ENCODE measurements at places on chromosomes 3 and 15.

- DNase-seq = no peak
These were observed 18.8 kb downstream of the TIMMDC1 start for GRCh38 chr3:119517112-119517511.

DNA sequence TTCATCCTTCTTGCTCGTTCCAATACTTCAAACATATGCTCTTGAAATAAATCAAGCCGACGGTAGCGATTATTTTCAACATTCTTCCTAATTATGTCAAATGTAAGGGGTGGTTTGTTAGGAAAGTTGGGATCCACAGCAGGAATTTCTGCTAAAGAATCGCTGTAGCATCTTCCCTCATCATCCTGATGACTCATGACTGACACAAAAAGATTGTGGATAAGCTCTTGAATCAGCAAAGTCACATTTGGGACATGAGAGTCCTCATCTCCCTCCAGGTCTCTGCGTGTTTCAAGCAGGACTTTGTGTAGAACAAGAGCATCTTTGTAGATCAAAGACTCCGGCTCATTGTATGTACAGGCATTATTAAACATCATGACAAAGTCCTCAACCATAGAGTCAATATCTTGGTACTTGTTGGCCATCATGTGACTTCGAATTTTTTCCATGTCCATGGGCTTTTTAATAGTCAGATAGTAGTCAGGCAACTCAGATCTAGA is 73.0 kb downstream of the UQCC5 start:
- DNase-seq = no peak

DNA sequence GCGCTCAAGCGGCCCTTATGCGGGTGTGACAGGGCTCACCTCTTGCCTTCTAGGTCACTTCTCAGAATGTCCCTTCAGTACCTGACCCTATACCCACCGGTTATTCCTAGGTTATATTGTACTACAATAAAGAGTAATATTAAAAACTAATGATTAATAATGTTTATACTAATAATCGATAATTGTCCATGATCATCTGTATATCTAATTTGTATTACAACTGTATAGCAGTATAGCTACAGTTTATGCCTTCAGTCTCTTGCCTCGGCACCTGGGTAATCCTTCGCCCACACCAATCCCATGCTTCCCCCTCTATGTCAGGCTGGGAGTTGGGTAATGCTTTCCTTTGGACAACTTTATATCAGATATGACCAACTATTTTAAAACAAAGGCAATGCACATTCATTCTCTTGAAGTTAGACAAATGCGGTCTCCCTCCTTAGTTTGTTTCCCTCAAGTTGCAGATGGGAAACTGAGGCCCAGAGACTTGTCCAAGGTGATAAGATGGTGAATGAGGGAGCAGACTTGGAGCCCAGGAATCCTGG is 3.4 kb downstream of the FAH start:
- no peak for DNase-seq

- DNase-seq = no peak
These were observed 86.2 kb downstream of the GABRB3 start for GRCh38 chr15:26686547-26687187.

DNA sequence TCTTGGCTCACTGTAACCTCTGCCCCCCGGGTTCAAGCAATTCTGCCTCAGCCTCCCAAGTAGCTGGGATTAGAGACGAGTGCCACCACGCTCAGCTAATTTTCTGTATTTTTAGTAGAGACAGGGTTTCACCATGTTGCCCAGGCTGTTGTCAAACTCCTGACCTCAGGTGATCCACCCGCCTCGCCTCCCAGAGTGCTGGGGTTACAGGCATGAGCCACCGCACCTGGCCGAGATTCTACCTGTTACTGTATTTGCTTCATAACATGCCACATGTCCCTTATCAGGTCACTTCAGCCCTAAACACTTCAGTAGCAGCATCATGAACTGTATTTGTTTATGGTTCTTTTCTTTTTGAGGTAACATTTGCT is 7.5 kb upstream of the LCTL start:
- no peak for DNase-seq

GRCh38 chr3:158492685-158493084 is 78.3 kb upstream of the MLF1 start:
- no peak for DNase-seq

- peak; percentile 68 for DNase-seq
These were observed 267.7 kb downstream of the ZBTB20 start for GRCh38 chr3:114879059-114880031.

GRCh38 chr3:62832553-62832952 is 42.7 kb downstream of the CADPS start:
- DNase-seq = no peak

GRCh38 chr3:194750491-194750828 is 64.8 kb downstream of the FAM43A start:
- peak; percentile 69 for DNase-seq
